ENCODE measurements at places on chromosomes 1 and 21.

DNA sequence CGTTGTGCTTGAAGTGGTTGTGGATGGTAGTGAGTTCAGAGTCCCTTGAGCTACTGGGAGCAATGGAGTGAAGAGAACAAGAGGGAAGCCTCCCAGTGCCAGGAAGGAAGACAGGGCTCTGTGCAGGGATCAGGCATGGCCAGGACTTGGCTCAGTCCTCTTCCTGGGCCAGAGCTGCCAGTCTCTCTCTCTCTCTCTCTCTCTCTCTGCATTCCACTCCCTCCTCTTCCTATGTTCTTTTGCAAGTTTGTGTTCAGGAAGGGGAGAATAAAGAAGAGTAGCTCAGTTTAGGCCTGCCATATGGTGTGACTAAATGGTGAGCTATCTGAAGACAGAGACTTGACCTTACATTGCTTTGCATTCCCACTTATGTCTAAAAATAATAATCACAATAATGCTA is 20.5 kb upstream of the RPTN start:
- no peak for DNase-seq

DNA sequence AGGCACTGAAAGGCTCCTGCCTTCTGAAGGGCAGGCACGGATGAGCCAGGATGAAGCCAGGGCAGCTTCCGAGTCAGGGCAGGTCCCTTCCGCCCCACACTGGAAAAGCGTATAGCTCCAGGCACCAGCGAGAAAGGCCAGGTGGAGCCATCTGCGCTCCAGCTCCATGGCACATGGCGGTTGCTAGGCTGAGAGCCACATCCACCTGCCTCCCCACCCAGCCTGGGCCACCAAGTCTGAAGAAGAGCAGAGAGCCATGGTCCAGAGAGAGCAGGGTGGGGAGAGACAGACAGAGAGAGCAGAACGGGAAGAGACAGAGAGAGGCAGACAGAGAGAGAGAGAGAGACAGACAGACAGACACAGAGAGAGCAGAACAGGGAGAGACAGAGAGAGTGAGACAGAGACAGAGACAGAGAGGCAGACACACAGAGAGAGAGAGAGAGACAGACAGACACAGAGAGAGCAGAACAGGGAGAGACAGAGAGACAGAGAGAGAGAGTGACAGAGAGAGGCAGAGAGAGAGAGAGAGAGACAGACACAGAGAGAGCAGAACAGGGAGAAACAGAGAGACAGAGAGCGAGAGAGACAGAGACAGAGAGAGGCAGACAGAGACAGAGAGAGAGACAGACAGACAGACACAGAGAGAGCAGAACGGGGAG is 5.2 kb downstream of the FNDC10 start:
- no peak for DNase-seq

DNA sequence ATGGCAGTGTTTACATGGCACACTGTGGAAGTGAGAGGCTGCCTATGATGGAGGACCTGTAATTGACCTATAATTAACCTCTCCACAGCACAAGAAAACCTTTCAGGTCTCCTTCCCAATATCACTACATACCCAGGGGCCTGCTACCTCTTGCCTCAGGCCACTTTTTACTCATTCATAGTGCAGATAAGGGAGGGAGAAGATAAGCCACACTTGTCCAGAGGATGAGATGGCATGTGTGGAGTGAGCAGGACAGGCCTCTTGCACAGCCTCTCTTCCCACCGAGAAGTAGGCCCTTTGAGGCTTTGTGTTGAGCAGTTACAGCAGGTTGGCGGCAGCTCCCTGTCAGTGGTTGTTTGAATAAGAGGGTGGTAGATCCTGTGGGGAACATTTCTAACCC is 31.1 kb upstream of the IKBKE start:
- no peak for DNase-seq

GRCh38 chr1:245060684-245061374 is 94.0 kb upstream of the KIF26B start:
- no peak for DNase-seq

- peak; percentile 70 for DNase-seq
These were observed 17.9 kb upstream of the ETV3 start for GRCh38 chr1:157156058-157156541.

All from AG08395 (cell line).